ENCODE measurements at places on chromosomes 12 and 14.

GRCh38 chr14:32813401-32813800 lies 125.3 kb upstream of the NPAS3 start:
- DNase-seq: no peak

- no peak for DNase-seq
These were observed 31.2 kb upstream of the KCNH5 start for GRCh38 chr14:63076488-63076887.

- no peak for DNase-seq
These were observed 15.3 kb upstream of the KRT80 start for GRCh38 chr12:52207106-52207505.

DNA sequence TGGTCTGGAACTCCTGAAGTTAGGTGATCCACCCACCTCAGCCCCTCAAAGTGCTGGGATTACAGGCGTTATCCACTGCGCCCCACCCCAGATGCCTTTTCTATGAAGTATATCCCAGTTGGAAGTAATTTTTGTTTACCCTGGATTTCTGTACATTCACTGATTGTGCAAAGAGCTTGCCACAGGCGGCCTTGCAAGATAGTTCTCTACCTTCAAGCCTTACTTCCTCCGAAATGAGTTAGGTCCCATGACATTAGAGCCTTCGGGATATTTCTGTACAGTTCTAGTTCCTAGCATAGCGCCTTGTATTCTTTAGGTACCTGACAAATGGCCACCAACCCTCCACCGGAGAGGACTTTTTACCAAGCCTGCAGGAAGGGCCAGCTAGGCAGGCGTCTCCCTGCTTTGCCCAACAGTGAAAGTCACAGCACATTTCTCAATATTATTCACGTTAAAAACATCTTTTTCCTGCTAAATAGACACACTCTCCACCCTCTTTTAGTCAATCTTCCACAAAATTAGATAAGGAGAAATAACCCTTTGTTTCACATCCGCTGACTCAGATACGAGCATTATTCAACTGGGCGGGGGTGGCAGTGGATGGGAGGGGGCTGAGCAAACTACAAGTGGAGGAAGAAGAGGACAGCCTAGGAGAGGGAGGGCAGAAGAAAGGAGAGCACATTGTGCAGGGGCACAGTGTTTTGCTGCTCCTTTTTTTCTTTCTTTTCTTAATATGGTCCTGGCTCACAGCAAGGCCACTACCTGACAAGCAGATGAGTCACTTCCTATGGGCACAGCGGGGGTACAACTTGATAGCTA lies 40.0 kb upstream of the CAPRIN2 start:
- peak; percentile 92 for DNase-seq

DNA sequence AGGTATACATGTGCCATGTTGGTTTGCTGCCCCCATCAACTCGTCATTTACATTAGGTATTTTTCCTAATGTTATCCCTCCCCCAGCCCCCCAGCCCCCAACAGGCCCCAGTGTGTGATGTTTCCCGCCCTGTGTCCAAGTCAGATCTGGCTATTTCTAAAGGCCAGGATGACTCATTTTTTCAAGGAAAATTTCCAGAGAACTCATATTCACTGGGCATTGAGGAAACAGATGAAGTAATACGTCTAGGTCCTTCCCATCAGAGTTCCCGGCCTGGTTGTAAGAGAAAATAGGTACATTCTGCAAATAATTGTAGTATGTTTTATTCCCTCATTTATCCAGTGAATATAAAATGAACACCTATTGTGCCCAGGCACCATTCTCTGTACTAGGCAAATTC lies 345.2 kb downstream of the BCL11B start:
- DNase-seq: no peak

- DNase-seq: no peak
These were observed 76.4 kb downstream of the BCL2L14 start for GRCh38 chr12:12147111-12147510.

GRCh38 chr12:52185400-52185967 lies 6.3 kb downstream of the KRT80 start:
- DNase-seq: no peak

DNA sequence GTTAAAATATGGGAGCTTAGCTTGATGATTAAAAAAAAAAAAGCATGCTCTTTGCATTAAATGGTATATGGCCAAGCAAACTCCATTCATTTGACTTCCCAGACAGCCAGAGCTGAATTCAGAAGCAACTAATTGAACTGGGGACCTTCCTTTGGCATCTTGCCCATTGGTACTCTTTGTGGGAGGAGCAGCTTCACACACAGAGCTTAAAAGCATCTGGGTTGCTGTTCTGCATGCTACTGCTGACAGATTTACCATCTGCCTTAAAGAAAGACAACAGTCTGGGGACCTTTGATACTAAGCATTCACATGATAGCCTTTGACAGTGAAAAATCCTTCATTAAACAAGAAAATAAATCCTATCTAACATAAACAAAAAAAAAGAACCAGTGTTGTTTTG lies 977.9 kb downstream of the TMTC2 start:
- DNase-seq: no peak

- DNase-seq: no peak
These were observed 61.7 kb upstream of the FBRSL1 start for GRCh38 chr12:132427999-132428935.

DNA sequence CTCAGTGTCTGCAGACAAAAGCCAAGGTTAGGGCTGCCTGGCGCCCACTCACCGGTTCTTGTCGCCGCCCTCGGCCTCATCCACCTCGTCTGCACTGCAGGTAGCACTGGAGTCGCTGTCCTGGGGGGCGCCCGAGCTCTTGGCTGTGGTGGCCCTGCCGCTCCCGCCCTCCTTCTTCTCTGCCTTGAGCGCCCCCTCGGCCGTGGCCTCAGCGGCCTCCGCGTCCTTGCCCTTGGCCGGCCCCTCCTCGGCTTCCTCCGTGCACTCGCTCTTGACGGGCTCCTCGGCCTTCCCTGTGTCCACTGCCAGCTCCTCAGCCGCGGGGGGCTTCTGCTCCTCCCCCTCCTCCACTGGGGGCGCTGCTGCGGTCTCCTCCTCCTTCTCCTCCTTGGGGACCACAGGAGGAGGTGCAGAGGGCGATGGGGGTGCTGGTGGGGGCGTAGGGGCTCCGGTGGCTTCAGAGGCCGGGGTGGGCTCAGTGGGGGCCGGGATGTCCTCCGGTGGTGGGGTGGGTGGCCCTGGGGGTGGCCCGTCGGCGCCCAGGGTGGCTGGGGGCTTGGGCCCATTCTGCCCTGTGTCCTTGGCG lies 77.2 kb downstream of the RFLNA start:
- DNase-seq: no peak

GRCh38 chr12:57188090-57188425 lies 28.5 kb upstream of the NXPH4 start:
- DNase-seq: no peak

DNA sequence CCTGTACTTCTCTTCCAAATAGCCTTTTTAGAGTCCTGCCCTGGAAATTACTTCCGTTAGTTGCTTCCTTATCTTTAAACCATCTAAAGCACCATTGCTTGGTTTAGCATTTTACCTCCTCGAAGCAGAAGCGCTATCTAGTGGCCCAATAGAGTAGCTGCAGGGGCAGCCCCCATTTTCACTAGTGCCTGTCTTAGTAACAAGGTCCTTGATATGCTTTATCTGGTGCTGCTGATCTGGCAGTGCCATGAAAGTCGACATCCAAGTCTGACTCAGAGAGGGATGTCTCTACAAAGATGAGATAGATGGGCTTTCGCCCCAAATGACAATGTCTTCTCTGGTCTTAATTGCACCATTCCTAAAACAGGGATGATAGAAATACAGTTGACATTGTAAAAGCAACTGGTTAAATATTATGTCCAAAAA lies 25.0 kb upstream of the CIT start:
- DNase-seq: peak; percentile 70

DNA sequence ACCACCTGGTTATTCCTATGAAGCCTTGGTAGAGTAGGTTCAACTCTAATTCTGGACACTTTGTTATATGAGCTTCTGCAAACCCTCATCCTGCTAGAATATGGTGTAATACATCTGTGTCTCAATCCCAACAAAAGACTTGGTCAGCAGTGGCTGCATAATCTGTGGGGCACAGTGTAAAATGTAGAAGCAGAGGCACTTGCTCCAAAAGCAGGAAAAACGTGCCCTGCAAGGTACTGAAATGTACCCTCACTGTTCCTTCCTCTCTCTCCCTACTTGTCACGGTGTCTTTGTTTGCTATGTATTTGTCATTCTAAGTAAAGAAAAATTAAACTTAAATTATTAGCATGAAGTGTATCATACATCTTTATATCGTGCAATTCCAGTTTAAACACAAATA lies 267.9 kb downstream of the BCL11B start:
- no peak for DNase-seq

DNA sequence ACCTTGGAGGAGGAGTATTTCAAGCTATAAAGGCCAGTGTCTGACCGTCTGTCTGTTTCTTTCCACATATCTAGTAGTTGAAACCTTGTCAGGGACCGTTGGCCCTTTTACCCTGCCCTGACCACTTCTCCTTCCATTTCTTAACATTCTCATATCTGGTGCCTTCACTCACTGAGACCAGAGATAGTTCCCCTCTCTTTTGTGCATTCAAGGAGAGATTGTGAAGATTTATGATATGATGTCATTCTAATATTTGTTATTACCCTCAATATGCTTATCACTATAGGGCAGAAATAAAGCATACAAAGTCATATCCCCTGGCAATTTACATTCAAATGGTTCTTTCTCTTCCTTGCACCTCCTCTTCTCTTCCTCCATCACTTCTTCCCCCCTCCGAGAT lies 83.3 kb downstream of the PLXNC1 start:
- no peak for DNase-seq

- DNase-seq: no peak
These were observed 23.3 kb downstream of the INSM2 start for GRCh38 chr14:35557221-35557747.

- peak; percentile 64 for DNase-seq
These were observed 874 bp downstream of the CDC42BPB start for GRCh38 chr14:103056322-103057027.

DNA sequence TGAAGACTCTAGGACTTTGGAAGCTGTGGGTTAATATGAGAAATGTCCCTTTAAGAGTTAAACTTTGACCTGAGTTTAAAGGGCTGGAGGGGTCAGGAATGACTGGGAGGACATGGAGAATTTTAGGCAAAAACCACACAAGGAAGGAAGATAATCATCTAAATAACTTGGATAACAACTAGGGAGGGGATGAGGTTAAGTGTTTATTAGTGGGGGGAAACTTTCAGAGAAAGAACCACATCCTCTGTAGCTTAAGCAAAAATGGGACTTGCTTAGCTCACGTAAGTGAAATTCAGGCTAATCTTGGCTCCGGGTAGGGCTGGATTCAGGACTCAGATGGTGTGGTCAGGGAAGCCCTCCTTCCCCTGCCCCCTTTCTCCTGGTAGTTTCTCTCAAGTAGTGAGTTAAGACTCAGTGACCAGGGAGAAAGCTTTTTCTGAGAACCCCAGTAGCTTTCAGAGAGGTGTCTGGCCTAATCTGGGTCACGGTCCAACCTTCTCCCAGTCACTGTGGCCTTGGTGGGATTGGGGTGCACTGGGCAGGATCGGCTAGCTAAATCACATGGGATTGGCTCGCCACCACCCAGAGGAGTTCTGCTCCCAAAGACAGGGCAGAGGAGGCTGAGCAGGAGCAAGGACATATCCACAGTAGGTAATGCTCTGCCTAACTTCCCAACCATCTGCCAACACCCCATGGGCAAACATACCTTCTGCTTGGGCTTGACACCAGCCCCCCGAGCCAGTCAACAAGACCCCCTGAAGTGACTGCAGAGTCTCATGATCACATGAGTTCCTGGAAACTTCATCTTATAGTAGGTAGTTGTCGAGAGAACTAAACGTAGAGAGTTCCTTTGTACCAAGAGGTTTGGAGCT lies 52.8 kb downstream of the ARF6 start:
- peak; percentile 37 for DNase-seq

- DNase-seq: no peak
These were observed 392.0 kb downstream of the EMP1 start for GRCh38 chr12:13588574-13588973.

DNA sequence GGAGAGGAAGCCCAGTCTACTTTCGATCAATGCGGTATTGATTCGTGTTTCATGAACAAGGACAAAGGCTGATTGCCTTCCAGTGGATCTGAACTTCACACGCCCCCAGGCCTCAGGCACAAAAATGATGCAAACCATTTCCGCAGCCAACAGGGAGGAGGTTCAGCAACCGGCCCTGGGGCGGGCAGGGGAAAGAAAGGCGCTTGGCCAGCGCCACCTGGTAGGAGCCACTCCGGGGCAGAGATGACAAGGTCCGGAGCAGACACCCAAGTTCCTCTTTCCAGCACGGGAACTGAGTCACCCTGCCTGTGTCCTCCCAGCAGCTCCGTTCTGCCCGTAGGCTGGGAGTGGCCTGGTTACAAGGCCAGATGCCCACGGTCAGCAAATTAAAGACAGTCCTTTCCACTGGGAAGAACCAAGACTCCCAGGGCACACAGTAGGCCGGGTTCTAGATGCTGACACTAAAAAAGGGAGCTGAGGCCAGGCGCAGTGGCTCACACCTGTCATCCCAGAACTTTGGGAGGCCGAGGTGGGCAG lies 136.3 kb downstream of the SCARB1 start:
- peak; percentile 51 for DNase-seq

DNA sequence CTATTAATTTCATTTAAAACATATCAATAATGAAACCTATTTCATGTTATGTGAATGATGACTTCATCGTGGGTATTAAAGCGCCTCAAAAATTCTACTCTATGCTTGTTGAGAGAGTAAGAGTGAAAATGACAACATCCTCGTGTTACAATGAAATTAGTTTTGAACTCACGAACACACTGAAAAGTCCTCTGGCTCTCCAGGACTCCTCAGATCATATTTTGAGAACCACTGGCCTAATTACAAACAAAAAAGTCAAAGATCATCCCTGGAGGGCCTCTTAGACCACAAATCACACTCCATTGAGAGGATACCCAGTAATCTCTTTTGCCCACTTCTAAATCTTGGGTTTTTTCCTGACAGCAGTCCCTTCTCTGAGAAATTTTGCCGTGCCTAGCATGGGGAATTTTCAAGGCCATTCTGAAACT lies 19.1 kb downstream of the DAAM1 start:
- DNase-seq: no peak

DNA sequence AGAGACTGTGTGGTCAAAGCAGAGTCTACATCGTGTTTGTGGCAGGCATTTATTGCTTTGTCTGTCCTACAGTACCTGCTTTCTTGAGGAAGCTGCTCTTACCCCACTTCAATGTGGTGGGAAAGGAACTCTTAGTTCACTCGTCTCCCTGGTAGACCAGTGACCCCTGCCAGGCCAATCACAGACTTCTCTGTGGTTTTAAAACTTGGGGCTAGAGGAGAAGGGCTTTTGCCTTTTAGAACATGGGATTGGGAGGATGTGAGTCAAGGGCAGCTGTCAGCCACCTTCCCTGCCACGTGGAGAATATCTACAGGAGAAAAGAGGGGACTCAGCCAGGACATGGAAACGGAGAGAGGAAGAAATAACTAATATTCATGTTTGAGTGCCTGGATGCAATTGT lies 36.8 kb upstream of the TMED10 start:
- DNase-seq: no peak

GRCh38 chr14:68862954-68863594 lies 70.2 kb upstream of the ZFP36L1 start:
- DNase-seq: peak; percentile 73

GRCh38 chr12:32107359-32108267 lies 966 bp downstream of the BICD1 start:
- peak; percentile 51 for DNase-seq

GRCh38 chr12:32551058-32551457 lies 128.0 kb upstream of the DNM1L start:
- no peak for DNase-seq

All from H4 (cell line).